ENCODE measurements at places on chromosomes 6 and 20. TPM values are rescaled to one million over a fixed set of nuclear protein-coding genes. Genes with fewer than 3 reads are reported as not detected.

GPR6 gene
- total RNA-seq, result not detected

ME1 gene
- 83.6 TPM for total RNA-seq

KCNQ5 gene
- total RNA-seq, result 4.1 TPM

TRDN gene
- not detected for total RNA-seq

GSTA5 gene
- not detected for total RNA-seq

UFL1 gene
- 25.3 TPM for total RNA-seq

OLIG3 gene
- not detected for total RNA-seq

FAM184A gene
- total RNA-seq, result 0.56 TPM

FNDC11 gene
- 0.25 TPM for total RNA-seq

All from chondrocyte (in vitro differentiated cells).